ENCODE measurements at places on chromosomes 1 and 21. TPM values are rescaled to one million over a fixed set of nuclear protein-coding genes. Genes with fewer than 3 reads are reported as not detected.
A peak's percentile ranks its signal among the peaks of the same experiment; 100 is the strongest.

The SLAMF9 gene
- not detected for total RNA-seq

The ARHGAP30 gene
- total RNA-seq, result 16.4 TPM

The FH gene
- total RNA-seq, result 82.5 TPM

The FAM76A gene
- 19.0 TPM for total RNA-seq

DNA sequence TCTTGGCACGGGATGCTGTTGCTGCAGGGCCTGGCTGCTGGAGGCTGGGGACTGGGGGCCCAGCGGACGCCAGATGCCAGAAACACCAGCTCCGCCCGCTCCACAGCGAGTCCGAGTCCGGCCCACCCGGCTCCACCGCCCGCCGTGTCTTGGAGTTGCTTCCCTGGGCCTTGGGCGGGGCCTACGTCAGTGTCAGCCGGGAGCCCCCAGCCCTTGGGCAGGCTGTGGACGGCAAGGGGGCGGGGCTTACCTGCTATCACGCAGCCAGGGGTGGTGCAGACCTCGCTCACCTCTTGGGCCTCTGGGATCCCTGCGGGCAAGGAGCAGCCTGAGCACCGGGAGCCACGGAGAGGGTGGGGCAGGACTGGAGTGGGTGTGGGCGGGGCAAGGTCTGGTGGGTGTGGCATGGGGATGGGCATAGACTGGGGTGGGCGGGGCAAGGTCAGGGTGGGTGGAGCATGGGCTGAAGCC, 21.8 kb downstream of the MMEL1 start:
- H3K4me1 ChIP-seq, result no peaks in the 10 kb centered on the region
- H3K27ac ChIP-seq, result no peak overlapping the region
- no peak overlapping the region for H3K4me3 ChIP-seq
- H3K27me3 ChIP-seq, result no peaks in the 10 kb centered on the region

- H3K27ac ChIP-seq, result no peak overlapping the region
- H3K36me3 ChIP-seq, result no peaks in the 10 kb centered on the region
- DNase-seq, result no peak
- H3K4me3 ChIP-seq, result no peak overlapping the region
- H3K4me1 ChIP-seq, result no peaks in the 10 kb centered on the region
Observed at GRCh38 chr1:98008373-98008772, 87.5 kb upstream of the DPYD start.

DNA sequence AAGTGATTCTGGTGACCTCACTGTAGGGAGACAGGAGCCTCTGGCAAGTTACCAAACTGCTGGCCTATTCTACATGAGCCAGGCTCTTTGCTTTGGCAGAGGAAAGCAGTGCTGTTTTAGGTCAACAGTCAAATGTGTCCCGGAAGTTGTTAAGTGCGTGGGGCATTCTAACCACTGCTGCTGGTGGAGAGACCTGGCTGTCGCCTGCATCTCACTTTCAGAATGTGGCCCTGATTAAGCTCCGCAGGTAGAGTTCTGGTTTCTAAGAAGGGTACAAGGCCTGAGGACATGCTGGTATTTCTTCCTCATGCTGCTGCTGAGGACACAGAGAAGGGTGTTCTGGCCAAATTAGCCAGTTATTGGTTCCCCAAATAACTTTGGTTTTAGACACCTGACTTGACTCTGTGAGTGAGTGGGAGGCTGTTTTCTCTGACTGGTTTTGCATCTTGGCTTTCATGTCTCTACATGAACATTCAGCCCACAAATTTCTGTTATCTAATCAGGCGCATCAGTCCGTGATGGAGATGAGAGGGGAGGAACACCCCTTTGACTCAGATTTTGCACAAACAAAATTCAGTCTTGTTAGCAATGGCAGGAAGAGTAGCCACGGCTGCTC, 120.8 kb downstream of the LMO4 start:
- peaks cover 20% of the 10 kb centered on the region for H3K4me1 ChIP-seq
- peak; percentile 22 for DNase-seq
- no peaks in the 10 kb centered on the region for H3K36me3 ChIP-seq
- no peak overlapping the region for H3K4me3 ChIP-seq

- DNase-seq, result no peak
- no peak overlapping the region for H3K27ac ChIP-seq
- H3K27me3 ChIP-seq, result no peaks in the 10 kb centered on the region
- H3K36me3 ChIP-seq, result no peaks in the 10 kb centered on the region
- no peak overlapping the region for H3K4me3 ChIP-seq
- H3K4me1 ChIP-seq, result no peaks in the 10 kb centered on the region
Observed at GRCh38 chr1:77608893-77609292, 73.6 kb downstream of the ZZZ3 start.

GRCh38 chr1:116242741-116243140, 130.3 kb upstream of the ATP1A1 start:
- no peak for DNase-seq
- H3K36me3 ChIP-seq, result no peaks in the 10 kb centered on the region
- no peak overlapping the region for H3K27ac ChIP-seq
- no peaks in the 10 kb centered on the region for H3K27me3 ChIP-seq
- H3K4me3 ChIP-seq, result no peak overlapping the region

DNA sequence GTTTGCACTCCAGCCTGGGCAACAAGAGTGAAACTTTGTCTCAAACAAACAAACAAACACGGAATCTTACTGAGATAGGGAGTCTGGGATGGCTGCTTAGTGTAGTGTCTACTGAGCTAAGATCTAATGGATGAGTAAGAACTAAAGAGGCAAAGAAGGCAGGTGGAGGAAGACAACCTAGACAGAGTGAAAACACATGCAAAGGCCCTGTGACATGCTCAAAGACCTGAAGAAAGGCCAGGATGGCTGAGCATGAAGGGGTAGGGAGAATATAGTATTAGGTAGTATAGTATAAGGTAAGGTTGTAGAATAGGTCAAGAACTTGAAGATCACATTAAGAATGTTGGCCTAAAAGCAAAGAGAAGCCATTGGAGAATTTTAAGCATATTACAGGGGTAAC, 49.1 kb downstream of the MAP3K7CL start:
- H3K4me1 ChIP-seq, result peaks cover 54% of the 10 kb centered on the region
- H3K27ac ChIP-seq, result no peak overlapping the region
- H3K27me3 ChIP-seq, result no peaks in the 10 kb centered on the region
- H3K4me3 ChIP-seq, result no peak overlapping the region
- no peaks in the 10 kb centered on the region for H3K36me3 ChIP-seq

DNA sequence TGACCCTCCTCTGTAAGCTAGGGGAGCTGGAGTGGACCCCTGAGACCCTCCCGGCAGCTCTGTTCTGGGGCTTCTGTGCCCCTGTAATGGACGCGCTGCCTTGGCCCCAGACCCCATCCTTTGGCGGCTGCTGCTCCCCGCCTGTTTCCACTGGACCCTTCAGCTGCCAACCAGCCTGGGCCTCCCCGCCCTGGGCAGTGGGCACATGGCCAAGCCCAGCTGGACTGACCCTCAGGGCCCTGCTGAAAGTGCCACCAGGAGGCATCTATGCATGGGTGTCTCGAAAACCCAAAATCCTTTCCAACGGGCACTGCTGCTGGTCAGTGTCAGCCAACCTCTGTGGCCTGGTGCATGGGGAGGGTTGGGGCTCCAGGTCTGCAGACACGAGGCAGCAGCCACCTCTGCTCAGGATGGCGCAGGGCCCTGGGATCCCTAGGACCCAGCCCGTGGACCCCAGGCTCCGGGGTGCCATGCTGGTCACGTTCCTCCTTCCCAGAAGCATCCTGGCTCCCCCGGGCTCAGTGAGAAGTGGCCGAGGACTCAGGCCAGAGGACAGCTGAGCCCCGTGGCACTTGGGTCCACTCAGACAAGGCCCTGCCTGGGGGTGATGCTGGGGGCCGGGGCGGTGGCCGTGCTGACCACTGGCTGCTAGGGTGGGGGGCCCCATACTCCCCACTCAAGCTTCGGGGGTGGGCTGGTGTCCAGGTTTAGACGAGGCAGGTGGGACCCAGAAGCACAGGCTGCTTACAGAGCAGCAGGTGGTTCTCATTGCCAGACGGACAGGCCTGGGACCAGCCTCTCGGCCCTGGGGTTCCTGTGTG, 46.9 kb downstream of the SLX9 start:
- peak overlapping the region; percentile 17 for H3K27ac ChIP-seq
- no peak for DNase-seq
- H3K27me3 ChIP-seq, result no peaks in the 10 kb centered on the region
- H3K4me1 ChIP-seq, result peaks cover 11% of the 10 kb centered on the region
- no peak overlapping the region for H3K4me3 ChIP-seq
- H3K36me3 ChIP-seq, result no peaks in the 10 kb centered on the region

DNA sequence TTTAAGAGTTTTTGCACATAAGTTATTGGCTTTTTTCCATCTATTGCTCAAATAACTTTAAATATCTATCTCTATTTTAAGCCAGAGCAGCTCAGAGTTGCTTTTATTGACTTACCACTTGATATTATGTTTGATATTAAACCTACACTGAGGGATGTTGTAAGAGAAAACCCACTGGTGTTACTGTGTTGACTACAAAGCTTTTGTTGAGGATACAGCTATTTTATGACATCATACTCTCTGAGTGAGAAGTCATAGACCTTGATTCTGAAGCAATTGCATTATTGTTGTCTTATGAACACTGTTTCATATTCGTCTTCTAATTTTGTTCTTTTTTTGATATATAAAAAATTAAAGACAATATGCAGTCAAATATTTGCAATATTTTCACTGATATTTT, 560.4 kb downstream of the PTBP2 start:
- no peaks in the 10 kb centered on the region for H3K27me3 ChIP-seq
- H3K27ac ChIP-seq, result no peak overlapping the region
- no peak for DNase-seq
- H3K36me3 ChIP-seq, result no peaks in the 10 kb centered on the region

DNA sequence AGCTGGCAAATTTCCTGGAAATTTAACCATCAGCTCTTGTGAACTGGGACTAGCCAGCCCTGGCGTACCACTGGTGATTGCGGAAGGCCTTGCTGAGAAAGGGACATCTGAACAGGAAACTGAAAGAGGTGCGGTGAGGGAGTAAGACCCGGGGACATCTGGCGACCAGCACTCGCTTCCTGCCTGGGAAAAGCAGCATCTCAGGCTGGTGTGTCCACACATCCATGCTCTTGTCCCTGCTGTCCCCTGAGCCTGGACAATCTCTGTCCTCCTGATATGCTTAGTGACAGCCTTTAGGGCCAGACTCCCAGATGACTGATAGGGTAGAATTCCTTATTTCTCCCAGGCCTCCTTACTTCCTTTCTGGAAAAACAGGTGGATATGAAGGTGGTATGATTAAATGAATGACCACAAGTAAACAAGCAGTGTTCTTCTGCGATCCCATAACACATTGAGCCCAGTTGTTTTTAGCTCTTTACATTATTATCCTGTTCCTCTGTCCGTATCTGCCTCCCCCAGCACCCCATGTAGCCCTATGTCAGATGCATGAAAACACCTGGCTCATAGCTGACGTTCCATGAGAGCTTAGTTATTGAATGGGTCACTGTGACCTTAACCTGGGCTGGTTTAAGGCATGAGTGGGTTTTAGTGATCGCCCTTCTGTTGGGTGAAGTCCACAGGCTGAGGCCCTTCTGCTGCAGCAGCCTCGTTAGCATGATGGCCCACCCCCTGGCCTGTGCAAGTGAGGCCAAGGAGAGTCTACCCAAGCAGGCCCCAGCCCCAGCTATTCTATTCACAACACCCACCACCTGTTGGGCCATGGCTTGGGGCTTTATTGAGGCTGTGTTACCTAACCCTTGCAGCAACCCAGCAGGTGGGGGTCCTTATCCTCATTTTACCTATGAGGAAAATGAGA, 76.1 kb upstream of the GADD45A start:
- no peak overlapping the region for H3K27ac ChIP-seq
- H3K27me3 ChIP-seq, result no peaks in the 10 kb centered on the region
- H3K4me1 ChIP-seq, result peaks cover 15% of the 10 kb centered on the region
- no peak for DNase-seq

- H3K27me3 ChIP-seq, result no peaks in the 10 kb centered on the region
- DNase-seq, result no peak
- H3K4me3 ChIP-seq, result no peak overlapping the region
- H3K4me1 ChIP-seq, result peaks cover 19% of the 10 kb centered on the region
- no peaks in the 10 kb centered on the region for H3K36me3 ChIP-seq
- no peak overlapping the region for H3K27ac ChIP-seq
Observed at GRCh38 chr1:236692742-236693141, 6.4 kb downstream of the ACTN2 start.

- H3K4me1 ChIP-seq, result peaks cover 11% of the 10 kb centered on the region
- peaks cover 11% of the 10 kb centered on the region for H3K36me3 ChIP-seq
- no peaks in the 10 kb centered on the region for H3K27me3 ChIP-seq
- no peak overlapping the region for H3K27ac ChIP-seq
Observed at GRCh38 chr1:161986328-161986727, 37.3 kb downstream of the OLFML2B start.

DNA sequence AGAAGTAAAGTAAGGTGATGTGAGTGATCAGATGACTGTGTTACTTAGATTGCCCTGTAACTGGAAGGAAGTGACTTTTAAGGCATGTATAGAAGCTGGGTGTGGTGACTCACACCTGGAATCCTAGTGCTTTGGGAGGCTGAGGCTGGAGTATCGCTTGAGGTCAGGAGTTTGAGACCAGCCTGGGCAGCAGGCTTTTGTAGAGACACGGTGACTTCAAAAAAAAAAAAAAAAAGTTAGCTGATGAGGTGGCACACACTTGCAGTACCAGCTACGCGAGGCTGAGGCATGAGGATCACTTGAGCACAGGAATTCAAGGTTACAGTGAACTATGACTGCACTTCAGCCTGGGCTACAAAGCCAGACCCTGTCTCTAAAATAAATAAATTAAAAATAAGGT, 2.3 kb upstream of the USP16 start:
- H3K4me1 ChIP-seq, result peaks cover 24% of the 10 kb centered on the region
- no peak for DNase-seq
- no peak overlapping the region for H3K27ac ChIP-seq
- H3K36me3 ChIP-seq, result no peaks in the 10 kb centered on the region

All from thoracic aorta (tissue), 2 donors.